ENCODE measurements at places on chromosomes 6 and 20.
A peak's percentile ranks its signal among the peaks of the same experiment; 100 is the strongest.

GRCh38 chr6:36098920-36099647, 31.2 kb upstream of the MAPK13 start:
- DNase-seq, result no peak

DNA sequence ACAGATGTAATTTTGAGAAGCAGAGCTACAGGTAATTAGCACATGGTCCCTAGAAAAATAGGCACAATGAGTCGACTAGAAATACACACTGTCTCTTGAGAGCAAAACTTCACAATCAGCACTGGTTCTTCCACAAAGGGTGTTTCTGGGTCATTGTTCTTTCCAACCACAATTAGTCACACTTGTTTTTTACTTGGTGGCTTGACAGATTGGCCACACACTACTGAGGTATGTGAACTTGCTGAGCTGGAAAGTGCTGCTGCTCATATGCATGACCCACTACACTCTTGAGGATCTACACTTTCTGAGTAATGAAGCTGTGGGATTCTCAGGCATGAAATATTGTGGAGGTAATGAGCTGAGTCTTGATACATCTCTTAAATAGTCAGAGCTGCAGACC, 347.7 kb downstream of the BCKDHB start:
- no peak for DNase-seq

- DNase-seq, result no peak
Measured at GRCh38 chr6:127877231-127877630, 23.6 kb downstream of the THEMIS start.

DNA sequence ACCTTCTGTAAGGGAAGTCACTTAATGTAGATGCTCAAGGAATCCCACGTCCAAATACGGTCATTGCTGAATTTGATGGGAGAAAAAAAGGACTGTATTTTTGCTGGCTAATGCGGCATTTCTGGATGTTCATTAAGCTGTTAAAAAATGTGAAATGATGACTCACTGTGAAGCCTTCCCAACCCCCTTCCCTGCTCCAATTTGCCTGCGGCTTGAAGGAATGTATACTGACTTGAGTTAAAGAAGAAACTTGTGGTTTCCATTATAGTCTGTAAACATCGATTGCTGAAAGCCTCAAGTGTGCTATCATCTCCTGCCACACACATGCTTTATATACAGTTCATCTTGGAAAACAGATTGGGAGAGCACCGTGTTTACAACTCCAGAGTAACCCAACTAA, 249.1 kb upstream of the JAG1 start:
- no peak for DNase-seq

DNA sequence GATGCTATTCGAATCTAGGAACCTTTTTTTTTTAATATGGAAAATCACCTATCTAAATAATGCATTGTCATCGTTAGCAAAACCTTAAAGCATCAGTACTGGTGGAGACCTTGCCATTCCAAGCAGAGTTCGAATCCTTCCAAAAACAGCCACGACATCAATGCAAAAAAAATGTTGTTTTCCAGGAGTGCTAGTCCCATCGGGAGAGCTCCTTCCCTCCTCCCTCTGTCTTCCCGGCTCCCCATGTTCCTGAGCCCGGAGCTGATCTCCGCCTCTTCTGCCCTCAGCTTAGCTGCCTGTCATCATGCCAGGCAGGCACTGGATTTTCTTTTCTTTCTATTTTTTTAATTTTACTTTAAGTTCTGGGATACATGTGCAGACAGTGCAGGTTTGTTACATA, 153.6 kb upstream of the QKI start:
- peak; percentile 52 for DNase-seq

- DNase-seq, result no peak
Measured at GRCh38 chr20:10747019-10747418, 73.2 kb upstream of the JAG1 start.

- DNase-seq, result no peak
Measured at GRCh38 chr20:47540443-47541354, 39.0 kb downstream of the NCOA3 start.

DNA sequence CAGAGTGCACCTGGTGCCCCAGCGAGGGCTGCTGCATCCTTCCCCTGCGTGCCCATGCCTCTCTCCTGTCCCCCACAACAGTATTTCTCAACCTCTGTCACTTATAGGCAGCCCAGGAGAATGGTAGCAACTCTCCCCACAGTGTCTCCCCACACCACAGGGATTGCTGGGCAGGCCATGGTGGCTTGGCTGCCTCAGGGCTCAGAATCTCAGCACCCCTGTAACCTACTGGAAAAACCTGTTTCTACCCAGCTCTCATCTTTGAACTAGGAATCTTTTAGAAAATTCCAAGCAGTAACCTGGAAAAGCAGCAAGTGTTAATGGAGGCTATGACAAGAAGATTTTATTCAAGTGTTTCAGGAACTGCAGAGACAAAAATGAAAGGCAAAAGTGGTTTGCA, 38.0 kb downstream of the CD164 start:
- no peak for DNase-seq

DNA sequence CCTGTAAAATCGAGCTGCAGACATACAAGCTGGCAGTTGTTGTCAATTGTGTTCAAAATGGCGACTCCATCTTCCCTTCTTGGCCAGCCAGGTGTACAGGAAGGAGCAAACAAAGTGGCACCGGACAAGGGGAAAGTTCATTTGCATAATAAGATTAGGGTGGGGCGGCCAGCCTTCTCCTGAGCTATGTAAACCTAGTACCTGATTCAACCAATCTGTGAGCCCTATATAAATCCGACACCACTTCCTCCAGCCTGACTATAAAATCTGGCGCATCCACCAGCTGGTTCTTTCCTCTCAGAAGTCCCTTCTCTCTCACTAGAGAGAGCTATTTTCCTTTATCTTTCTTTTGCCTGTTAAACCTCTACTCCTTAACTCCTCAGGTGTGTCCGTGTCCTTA, 8.1 kb upstream of the HBS1L start:
- no peak for DNase-seq

DNA sequence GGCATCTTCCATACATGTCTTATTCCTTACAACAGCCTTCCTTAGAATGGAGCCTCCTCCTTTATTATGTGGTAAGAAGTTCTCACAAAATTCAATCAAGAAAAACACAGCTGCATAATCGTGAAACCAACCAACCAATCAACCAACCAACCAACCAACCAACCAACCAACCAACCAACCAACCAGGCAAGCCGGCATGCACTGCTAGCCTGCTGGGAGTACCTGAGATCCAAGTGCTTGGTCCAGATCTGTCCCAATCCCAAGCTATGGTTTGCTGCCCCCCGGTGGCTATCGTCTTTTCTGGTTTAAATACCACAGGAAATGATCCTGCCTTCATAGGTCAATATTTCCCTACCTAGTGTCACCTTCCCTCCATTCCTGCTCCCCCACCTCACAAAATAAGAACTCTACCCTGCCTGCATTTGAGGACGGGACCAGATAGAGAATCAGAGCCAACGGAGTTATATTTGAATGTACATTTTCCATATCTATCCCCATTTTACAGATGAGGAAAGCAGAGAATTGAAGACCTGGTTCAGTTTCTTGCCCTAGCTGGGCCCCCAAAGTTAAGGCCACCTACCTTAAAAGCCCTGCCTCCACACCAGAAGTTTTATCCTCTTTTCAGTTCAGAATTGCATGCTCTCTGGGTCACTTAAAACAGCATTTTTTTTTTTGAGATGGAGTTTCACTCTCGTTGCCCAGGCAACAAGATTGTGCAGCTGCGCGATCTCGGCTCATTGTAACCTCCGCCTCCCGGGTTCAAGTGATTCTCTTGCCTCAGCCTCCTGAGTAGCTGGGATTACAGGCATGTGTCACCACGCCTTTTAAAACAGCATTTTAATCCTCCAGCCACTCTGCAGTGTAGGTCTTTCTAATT, 27.1 kb downstream of the RAB44 start:
- no peak for DNase-seq

GRCh38 chr20:58179432-58180099, 48.9 kb downstream of the ANKRD60 start:
- DNase-seq, result peak; percentile 96

- DNase-seq, result peak; percentile 13
Measured at GRCh38 chr6:1940381-1940780, 305.0 kb downstream of the GMDS start.

- DNase-seq, result no peak
Measured at GRCh38 chr6:165694296-165694695, 31.3 kb upstream of the PDE10A start.

DNA sequence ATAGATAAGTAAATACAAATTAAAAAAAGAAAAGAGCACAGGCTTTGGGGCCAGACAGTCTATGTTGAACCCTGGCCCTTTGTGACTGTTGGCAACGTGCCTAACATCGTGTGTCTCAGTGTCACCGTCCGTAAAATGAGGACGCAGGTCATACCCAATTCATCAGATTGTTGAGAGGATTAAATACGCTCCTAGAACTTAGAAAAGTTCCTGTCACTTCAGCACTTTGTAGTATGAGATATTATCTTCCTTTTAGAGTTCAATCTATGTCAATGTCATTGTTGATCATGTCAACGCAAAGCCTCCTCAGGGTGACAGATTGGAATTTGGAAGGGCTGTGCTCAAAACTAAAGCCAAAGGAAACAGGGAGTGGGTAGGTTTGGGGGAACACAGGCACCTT, 21.7 kb downstream of the SERPINB1 start:
- DNase-seq, result peak; percentile 38

DNA sequence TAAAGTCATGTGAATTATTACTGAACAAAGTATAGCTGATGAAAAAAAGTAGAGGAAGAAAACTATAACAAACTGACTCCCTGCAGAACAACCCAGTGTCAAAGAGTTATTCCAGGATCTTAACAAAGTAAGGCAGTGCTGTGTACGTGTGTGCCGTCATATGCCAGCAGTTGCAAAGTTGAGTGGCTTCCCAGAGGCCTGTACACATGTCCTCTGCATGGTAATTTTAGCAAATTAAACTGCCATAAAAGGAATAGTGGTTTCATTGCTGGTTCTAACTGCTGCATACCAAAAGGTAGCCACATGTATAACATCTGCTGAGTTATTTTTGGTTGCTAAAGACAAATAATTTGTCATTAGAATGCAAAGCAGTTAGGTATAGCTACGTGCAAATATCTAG, 44.8 kb downstream of the RIPOR2 start:
- no peak for DNase-seq

DNA sequence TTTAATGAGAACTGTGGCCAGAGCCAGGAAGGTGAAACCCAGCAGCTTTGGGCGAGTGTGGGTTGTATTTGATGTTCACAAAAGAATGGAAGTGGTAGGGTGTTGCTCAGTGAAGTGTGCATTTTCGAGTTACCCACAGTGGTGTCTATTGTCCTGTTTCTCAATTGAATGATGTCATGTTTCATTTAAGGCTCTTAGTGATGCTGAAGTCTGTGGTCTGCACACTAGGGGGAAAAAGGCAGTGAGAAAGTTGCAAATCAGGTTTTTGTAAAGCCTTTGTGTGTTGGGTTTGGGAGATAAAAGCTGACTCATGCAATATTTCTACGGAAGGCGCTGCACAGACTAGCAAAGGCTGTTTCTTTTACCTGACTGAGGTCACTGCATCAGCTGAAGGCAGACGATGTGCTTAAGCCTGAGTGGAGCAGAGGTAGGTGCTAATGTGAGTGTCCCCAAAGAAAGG, 121.1 kb downstream of the PLEKHG1 start:
- DNase-seq, result peak; percentile 80

DNA sequence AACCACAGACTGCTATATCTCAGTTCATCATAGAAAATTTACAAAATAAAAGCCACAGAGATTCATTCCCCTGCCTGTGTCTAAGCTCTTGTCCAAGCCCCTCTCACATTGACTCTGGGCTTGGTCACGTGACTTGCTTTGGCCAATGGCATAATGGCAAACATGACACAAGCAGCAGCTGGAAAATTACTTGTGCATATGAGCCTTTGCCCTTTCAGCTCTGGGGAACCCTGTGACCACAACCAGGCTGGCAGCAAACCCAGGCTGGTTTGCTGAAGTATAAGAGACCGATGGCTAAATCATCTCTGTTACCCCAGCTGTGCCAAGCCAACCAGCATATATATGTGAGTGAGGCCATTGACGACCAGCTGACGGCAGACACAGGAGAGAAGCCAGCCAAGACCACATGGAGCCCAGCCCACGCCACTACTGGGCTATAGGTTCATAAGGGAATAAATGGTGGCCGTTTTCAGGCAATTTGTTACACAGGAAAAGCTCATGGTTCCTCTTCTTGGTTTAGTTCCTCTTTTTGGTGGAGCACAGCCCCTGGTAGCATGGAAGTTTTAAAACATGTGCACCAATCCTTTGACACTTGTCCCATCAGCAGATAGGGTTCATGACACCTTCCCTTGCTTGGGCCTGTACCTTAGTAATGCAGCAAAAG, 31.8 kb upstream of the RSPO4 start:
- no peak for DNase-seq

- no peak for DNase-seq
Measured at GRCh38 chr6:167757249-167757648, 69.5 kb upstream of the AFDN start.

DNA sequence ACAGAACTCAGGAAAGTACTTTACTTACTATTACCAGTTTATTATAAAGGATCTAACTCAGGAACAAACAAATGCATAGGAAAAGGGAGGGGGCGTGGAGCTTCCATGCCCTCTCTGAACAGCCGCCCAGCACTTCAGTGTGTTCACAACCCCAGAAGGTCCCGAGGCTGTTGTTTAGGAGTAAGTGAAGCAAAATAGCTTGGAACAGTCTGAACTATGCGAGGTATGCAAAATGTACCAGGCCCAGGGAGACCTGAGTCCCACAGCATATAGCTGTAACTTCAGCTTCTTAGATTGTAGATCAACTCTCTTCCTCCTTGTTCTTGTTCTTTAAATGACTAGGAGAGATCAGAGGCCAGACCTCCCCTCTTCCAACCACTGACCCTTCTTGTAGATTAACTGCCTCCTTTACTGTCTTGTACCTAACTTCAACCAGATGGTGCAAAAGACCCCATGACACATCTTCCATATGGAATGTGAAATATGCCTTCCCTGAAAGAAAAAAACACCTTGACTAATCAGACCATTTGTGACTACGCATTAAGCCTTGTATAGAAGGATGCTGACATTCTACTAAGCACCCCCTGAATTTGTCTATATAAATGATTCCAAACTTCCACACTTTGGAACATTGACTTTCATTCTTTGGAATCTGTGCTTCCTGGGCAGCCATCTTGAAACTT, 98.8 kb upstream of the SNX9 start:
- DNase-seq, result no peak

DNA sequence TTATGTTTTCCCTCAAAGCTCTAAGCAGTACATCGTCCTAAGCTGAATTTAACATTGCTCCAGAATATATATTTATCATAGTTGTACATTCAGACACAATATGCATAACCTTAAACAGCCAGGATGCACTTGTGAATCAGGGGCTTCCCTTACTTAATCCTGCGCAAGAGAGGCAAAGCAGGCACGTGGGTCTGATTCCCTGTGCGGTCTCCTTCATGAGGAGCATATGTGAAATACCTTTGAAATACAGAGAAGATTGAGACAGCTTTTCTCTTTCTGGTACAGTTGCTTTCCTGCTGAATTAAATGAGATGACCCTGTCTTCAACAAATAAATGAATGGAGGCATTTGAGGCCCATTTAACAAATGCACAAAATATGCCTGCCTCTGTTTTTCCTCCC, 1.5 kb downstream of the HTR1E start:
- no peak for DNase-seq

GRCh38 chr20:62311832-62312661, 9.2 kb downstream of the ADRM1 start:
- no peak for DNase-seq

Data from retina (tissue), 1 donor.